ENCODE measurements at places on chromosomes 6 and 20.

DNA sequence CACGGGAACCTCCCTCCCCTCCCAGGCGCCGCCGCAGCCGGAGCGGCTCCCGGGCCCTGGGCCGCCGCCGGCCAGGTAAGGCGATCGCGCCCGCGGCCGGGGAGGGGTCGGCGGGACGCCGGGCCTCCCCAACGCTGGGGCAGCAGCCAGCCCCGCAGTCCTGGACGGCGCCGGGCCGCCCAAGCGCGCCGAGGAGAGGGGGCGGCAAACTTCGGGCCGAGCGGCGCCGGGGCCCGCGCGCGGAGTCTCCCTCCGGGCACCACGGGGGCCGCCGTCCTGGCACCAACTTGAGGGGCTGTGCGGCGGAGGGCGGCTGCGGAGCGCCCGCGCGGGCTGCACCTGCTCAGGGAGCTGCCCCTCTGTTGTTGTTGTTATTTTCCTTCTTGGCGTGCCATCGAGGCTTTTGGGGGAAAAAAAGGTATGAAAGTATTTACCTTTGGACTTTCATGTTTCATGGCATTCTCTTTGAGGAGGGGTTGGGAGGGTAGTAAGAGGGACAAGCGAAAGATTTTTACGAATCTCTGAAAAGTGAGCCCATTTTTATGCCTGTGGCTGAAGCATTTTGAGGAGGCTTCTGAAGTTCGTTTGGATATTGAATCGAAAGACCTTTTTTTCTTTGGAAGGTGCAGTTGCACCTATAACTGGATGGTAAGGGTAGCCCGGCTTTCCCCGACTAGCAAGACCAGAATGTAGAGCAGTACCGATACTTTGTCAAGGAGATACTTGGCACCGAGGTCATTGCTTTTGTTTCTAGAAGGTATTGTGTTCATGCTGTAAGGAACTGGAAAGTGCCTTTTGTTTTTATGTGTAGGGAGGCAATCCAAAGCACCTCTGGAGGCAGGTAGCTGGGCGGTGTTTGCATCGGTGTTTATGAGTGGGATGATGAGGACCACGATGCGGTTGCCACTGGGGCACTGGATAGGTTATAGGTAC is at the start of gene RNF182:
RNF182 (plus strand) TSS at position 4 of the 933 bp plus-strand sequence. CDS start 52,168 bp downstream, outside the sequence.
- peak; percentile 21 for DNase-seq

DNA sequence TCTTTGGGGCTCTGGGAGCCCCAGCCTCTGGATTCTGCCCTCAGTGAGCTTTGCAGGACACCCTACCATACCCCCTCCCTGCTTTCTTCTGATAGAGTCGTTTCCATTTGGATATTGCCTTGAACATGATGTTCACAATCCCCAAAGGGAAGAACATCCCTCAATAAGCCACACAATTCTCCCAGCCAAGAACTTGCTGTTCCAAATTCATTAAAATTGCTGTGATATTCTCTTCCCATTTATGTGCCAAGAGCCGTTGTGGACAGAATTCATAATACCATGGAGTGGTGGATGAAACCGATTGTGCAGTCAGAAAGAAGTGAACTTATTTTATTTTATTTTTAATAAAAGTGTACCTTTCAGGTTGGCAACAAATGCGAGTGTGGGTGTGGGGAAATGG is 95.8 kb downstream of the DHX35 start:
- DNase-seq: no peak

- DNase-seq: peak; percentile 91
These were observed 170.2 kb downstream of the ZDHHC14 start for GRCh38 chr6:157551041-157551832.

GRCh38 chr6:146065690-146066089 is 36.8 kb downstream of the GRM1 start:
- DNase-seq: no peak

- DNase-seq: no peak
These were observed 29.6 kb downstream of the GCNT2 start for GRCh38 chr6:10550764-10551163.

GRCh38 chr6:119818876-119819275 is 469.3 kb upstream of the MAN1A1 start:
- DNase-seq: no peak

DNA sequence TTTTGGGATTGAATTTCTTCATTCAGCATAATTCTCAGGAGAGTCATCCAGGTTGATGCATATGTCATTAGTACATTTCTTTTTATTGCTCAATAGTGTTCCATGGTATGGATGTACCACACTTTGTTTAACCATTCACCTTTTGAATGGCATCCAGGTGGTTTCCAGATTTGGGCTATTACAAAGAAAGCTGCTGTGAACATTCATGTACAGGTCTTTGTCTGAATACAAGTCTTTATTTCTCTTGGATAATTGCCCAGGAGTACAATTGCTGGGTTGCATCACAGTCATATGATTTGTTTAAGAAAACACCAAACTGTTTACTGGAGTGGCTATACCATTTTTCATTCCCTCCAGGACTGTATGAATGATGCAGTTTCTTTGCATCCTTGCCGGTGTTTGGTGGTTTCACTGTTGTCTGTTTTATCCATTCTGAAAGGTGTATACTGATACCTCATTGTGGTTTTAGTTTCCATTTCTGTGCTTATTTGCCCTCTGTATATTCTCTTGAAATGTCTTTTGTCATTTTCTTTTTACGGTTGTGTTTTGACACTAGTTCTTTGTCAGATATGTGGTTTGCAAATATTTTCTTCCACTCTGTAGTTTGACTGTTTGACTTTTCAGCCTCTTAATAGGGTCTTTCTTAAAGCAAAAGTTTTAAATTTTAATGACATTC is 8.8 kb downstream of the CDKAL1 start:
- DNase-seq: peak; percentile 93

GRCh38 chr6:155050311-155050710 is 55.2 kb downstream of the TIAM2 start:
- DNase-seq: peak; percentile 80

DNA sequence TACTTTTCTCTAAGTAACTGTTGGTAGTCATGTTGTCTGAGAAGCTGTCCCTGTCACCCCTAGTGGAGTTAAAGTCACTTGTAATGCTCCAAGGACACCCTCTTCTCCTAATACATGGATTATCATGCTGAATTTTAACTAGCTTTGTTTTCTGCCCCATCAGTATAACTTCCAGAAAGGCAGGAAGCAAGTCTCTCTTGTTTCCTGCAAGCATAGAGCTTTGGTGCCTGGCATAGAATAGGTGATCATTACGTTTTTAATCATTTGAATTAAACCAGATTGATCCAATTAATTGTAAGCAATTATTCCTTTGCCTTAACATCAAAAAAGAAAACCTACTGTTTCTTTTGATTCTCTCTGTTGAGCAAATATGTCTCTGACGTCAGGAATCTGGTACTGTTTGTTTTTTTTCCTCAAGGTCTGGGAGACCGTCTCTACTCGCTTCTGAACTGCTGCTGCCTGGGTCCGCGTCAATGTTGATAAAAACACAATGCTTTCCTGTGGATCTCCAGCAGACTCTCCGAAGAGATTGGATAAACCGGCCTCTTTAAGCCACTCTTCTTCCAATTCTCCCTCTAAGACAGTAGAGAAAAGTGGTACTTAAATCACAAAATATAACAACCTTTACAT is 71.8 kb downstream of the ARHGAP18 start:
- DNase-seq: no peak

DNA sequence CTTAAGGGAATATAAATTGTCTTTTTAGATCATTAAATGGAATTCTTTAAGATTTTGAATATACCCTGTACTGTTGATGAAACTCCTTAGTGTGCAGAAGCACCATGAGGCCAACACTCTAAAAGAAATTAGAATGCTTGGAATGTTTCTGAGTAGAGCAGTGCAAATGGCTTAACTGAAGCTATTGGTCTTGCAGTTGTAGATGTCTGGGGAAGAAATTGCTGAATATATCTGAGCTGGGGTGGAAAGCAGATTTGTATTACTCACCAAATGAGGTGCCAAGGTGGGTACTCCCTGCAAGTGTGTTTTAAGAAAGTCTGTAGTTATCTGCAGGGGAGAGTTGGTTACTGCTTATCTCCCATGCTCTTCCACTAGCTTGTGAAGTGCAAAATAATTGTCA is 119.0 kb downstream of the ADGRG6 start:
- no peak for DNase-seq

GRCh38 chr6:93568169-93568568 is 148.8 kb upstream of the EPHA7 start:
- DNase-seq: no peak

DNA sequence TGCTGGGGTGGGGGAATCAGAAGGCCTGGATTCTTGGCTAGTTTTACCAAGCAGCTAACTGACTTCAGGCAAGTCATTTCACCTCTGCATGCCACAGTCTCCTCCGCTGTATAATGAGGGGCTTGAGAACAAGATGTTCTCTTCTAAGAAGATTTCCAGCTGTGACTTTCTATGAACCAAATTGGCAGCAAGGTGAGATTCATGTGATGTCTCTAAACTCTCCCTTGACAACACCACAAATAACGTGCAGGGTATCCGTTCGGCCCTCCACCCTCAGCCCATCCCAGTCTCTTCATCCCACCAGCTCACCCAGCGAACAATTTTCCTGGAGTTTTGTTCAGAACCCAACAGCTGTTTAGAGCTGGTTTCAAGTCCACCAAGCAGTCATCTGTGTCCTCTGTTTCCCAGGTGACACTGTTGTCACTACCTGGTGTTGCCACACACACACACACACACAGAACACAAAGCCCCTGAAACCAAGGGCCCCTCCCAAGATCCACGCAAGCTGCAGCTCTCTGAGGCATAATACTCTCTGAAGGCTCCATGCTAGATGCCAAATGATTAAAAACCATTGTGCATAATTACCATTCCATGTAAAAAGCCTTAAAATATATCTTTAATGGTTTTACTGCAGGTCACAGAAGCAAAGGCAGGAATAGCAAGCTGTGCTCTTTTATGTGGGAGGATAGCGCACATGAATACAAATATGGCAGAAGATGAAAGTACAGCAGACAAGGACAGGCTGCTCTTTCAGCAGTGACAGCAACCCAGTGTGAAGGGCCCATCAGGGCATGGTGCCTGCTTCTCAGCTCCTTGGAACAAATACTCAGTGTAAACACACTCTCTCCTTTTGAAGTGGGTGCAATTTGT is 48.2 kb downstream of the ARHGAP18 start:
- DNase-seq: no peak

GRCh38 chr20:42530855-42531448 is 658.8 kb downstream of the PTPRT start:
- DNase-seq: peak; percentile 46

DNA sequence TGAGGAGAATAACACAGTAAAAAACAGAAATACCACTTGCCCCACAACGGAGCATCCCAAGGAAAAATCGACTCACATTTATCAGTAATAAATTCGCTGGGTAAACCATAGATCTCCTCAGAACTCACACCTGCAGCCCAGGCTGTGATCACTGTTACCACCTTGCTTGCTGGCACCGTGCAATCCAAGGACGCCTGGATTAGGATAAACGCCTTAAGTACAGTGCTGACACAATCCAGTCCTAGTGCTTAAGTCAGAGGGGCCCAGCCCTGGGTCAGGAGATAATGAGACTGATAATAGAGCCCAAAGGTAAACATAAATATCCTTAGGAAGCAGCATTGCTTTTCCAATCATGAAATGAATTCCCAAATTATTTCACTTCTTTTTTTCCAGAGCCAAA is 62.5 kb downstream of the EPB41L2 start:
- DNase-seq: no peak

DNA sequence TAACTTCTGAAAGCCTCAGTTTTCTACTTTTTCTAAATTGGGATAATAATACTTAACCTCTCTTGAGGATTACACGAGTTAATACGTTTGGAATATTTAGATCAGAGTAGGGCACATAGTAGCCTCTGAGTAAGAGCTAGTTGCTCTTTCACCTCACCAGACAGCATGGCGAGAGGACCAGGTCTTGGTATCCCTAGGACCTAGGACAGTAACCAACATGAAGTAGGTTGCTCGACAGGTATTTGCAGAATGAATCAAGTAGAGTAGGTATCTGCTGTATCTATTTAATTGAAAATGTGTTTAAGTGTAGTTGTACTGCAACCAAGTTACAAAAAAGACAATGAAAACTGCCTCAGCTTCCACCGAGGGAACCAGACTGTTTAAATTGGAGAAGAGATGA is 1.4 kb downstream of the CDC5L start:
- no peak for DNase-seq

GRCh38 chr20:47860049-47860830 is 75.0 kb upstream of the SULF2 start:
- DNase-seq: no peak

- peak; percentile 85 for DNase-seq
These were observed 32.3 kb downstream of the GSTA3 start for GRCh38 chr6:52877168-52877567.
